ENCODE measurements at places on chromosomes 1 and 21. TPM values are rescaled to one million over a fixed set of nuclear protein-coding genes. Genes with fewer than 3 reads are reported as not detected.

GRCh38 chr1:84225646-84226045 is 75.9 kb upstream of the SAMD13 start:
- no peak for DNase-seq

GRCh38 chr1:205504311-205505075 is at the start of gene CDK18:
CDK18 (plus strand) TSS chr1:205504669; CDS start chr1:205523168, 18,499 bp downstream.
- DNase-seq: no peak

DNA sequence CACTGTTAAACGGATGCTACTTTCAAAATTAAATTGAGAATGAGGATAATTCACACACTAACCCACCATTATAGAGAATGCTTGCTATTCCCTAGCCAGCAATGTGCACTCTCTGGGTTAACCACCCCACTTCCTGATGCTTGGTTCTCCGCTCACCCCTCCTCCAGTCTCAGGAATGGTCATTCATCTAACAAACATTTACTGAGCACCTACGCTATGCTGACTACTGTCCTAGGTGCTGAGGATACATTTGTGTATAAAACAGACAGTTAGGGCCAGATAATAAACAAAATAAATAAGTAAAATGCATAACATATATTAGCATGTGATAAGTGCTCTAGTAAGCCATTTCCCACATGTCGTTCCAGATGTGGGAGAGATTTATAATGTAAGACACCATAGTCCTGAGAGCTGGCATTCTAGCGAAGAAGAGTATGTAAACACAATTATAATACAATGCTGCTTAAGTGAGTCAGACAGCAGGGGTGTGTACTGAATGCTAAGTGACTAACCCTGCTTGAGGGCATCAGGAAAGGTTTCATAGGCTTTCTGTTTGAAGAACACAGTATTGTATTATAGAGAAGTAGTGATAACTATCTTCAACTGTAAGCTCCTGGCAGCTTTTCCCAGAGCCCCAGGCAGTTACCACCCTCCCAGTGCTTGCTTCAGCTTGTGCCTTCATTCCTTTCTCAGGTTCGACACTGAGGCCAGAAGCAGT is 126.7 kb upstream of the CACHD1 start:
- peak; percentile 36 for DNase-seq

Gene ACADM
- 18.5 TPM for polyA plus RNA-seq

DNA sequence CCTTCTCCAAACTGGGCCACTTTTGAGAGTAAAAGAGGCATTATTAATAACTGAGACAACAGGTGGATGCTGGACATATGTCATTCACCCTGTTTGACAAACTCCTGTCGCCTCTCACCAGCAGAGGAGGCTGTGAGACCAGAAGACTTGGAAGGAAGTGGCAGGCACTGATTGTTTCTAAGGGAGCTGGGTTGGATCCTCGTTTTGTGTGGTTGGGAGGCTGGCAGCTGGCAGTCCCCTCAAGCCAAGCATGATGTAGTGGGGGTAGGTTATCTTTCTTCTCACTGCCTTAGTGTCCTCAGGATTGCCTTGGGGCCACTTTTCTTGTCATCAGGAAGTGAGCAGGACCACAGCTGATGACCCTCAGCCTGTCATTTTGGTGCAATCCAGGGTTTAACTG is 86.5 kb upstream of the KCNJ15 start:
- DNase-seq: peak; percentile 12

DNA sequence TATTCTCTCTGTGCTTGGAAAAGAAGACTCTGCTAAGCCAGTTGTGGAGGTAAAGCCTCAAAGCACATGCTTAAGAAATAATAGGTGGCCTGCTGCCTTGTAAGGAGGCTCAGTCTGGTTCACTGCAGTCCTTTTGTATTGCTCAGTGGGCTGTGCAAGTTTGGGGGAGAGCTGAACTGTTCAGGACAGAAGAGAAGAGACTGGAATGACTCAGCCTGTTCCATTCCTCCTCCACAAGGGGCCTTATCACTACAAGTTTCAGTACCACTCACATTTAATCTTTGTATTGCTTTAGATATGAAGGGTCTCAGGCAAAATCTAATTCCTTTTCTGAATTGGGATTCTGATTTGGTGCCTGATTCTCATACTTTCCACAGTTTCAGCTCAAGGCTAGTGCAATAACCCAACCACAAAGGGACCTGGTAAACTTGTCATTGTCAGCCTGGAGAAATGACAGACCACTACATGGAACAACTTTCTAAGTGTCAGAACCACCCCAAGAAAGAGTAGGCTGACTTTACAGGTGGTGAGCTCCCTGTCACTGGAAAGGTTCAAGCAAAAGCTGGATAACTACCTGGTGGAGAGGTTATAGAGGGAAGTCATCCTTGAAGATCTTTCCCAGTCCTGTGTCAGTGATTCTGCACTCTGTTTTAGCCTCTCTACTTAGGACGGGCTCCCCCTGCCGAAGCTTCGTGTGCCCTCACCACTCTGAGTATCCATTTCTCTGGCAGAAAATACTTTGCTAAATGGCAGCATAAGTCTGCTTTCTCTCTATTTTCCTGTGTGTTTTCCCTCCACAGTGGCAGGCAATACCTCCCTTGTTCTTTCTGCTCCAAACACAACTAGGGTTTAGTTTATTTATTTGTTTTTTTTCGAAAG is 162.9 kb upstream of the GJB5 start:
- DNase-seq: no peak

GRCh38 chr1:5977494-5978444 is 14.5 kb downstream of the NPHP4 start:
- DNase-seq: no peak

GRCh38 chr1:205582046-205582445 is 49.8 kb downstream of the ELK4 start:
- DNase-seq: no peak

DNA sequence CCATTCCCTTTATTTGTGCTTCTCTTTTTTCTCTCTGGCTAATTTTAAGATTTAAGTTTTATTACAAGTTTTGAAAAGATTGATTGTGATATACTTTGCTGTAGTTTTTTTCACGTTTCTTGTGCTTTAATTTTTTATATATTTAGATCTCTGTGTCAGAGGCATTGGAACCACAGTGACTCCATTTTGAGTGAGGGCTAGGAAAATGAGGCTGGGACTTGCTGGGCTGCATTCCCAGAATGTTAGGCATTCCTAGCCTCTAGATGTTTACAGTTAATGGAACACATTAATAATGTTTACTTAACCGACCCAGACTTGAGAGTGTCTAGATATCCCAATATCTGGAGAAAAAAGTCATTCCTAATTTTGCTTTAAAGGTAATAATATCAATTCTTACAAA is 939.4 kb downstream of the BRINP3 start:
- no peak for DNase-seq

DNA sequence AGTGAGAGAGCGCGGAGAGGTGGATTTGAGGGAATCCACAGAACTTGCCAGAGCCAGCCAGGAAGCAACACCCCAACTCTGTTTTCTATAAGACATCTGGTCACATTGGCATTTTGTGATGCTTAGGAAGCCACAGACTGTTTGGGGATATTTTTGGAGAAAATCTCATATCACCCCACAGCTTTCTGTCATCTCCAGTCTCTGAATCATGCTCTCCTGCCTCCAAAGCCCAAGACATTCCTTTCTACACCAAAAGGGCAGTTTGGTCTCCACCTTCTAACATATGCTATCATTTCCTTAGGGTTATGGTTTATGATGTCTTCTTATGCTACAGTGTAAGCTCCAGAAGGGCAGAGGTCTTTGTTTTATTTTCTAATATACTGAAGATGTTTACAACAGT is 14.4 kb upstream of the BCL10 start:
- DNase-seq: no peak

GRCh38 chr1:99004861-99005442 is at the start of gene PLPPR5:
PLPPR5 (minus strand) TSS chr1:99004861; CDS start chr1:99004671, 190 bp downstream.
- no peak for DNase-seq

- DNase-seq: no peak
Observed at GRCh38 chr1:113745425-113745824, 13.9 kb downstream of the PHTF1 start.

Gene UBE4B
- polyA plus RNA-seq: 26.5 TPM

DNA sequence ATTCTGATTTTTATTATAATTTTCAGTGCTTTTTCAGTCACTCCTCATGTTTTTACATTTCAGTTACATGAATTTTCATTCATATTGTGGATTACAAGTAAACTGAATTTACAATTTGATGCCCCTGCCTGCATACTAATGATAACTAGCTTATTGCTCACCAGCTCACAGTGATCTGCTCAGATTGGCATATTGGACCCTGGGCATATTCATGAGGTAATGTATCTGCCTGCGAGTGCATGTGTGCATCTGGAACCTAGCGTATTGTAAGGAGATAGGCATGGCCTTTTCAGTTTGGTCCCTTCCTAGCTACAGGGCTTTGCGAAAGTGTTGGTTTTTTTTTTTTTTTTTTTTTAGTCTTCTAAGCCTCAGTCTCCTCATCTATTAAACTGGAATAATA is 213.7 kb downstream of the SDCCAG8 start:
- no peak for DNase-seq

DNA sequence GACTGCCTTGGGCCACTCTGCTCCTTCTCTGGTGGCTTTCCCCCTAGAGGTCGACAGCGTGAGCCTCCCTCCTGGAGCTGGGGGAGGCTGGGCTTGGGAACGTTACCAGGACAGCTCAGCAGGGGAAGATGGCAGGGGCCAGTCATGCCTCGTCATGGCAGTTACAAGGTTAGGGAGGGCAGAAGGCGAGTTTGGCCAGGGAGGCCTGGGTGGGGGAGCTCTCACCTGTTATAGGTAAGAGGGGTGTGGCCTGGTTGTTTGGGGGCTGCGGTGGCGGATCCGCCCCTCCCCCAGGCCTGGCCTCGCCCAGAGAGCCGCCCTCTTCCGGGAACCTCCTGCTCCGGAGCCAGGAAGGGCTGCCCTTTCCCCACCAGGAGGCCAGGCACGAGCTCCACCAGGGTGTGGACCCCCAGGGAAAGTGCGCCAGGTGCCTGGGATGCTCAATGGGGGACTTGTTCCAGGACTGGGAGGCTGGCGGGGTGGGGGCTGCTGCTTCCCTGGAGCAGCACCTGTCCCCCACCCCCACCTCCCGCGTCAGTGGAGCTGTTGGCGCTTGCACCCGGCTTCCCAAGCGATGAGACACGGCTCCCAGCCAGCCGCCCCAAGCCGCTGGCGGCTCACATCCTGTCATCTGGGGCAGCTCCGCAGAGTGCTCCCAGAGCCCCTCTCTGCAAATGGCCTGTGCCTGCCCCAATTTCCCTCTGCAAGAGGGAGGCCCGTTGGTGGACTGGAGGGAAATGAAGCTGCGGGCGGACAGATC is 23.6 kb upstream of the PKP1 start:
- peak; percentile 43 for DNase-seq

Gene KRTCAP2
- polyA plus RNA-seq: 232 TPM

DNA sequence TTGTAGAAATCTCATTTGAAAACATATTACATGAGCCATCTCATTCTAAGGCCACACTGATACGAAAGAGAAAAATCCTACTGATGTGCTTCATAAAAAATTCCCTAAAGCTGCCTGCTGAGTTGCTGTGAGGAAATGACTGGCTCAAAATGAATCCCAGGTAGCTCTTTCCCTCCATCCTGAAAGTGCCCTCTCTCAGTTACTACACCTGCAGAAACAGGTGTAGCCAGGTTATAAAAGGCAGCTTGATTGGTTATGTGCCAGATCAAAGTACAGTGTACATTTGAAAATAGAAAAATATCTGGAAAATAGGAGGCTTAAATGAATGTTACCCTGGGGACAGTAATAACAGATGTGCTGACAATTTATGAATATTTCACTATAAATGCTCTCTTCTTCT is 833.4 kb upstream of the ADGRL4 start:
- no peak for DNase-seq

DNA sequence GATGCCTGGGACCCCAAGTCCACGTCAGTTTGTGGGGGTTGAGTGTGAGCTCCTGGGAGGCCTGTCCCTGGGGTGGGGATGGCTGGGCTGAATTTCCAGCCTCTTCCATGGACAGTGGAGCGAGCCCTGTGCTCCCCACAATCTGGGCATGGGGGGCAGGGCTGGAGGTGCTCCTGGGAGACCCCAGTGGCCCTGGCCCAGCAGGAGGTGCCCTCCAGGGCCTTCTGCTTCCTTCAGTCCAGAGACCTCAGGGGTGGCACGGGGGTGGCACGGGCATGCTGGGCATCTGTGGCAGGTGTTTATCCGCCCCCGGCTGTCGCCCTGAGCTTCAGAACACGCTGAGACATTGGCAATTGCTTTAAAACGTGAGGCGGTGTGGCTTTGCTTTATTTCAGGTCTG is 40.9 kb downstream of the MORN1 start:
- no peak for DNase-seq

DNA sequence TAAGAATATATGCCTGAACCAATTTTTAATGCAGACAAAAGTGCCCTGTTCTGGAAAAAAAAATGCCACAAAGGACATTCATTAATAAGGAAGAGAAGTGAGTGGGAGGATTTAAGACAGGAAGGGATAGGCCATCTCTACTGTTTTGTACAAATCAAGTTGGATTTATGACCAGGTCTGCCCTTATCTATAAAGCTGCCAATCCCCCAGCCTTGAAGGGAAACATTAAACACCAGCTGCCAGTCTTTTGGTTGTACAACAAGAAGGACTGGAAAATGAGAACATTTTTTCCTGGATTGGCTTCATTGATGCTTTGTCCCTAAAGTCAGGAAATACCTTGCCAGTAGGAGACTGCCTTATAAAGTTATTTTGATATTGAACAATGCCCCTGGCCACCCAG is 444.0 kb downstream of the NPHP4 start:
- no peak for DNase-seq

Gene LCE2B
- polyA plus RNA-seq: not detected

DNA sequence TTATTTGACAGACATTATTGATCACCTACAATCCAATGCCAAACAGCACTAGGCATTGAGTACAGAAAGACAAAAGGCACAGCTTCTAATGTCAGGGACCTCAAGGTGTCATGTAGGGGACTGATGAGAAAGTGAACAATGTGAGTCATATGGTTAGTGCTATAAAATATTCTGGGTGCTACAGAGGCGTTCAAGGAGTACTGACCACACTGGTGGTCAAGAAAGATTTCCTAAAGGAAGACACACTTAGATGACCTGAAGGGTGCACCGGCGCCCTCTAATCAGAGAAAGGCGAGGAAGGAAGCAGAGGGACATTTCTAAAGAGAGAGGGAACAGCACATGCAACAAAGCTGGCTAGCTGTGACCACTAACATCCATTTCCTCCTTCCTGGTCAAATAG is 64.9 kb upstream of the F3 start:
- no peak for DNase-seq

GRCh38 chr1:101004670-101005069 is 20.9 kb downstream of the DPH5 start:
- DNase-seq: peak; percentile 64

DNA sequence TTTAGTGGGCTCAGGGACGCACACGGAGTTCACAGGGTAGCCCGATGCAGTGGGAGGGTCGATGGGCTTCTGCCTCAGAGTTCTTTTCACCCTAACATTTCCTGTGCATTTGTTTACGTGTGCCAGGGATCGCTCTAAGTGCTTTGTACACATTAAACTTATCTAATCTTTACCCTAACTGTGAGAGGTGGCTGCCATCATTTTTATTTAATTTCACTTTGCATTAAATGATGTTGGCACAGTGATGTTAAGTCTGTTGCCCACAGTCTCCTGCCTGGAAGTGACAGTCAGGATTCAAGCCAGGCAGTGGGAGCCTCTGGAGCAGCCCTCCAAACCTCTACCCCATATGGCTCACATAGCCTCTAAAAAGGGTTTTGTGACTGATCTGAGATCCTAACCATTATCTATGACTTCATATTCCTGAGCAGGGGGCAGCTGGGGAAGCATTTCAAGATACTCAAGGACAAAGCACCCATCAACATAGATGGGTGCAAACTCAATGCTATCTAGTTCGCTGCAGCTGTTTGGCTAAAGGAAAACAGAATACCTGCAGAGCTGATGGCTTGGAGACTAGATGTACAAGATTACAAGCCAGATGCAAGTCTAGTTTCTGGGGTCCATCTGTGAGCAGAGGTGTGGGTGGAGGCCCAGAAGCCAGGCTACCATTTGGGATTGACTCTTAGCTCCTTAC is 303.8 kb downstream of the DISC1 start:
- no peak for DNase-seq

- DNase-seq: peak; percentile 76
Observed at GRCh38 chr1:55490547-55490946, 275.4 kb upstream of the USP24 start.
